Activated CD4-positive, alpha-beta T cell treated with anti-CD3 and anti-CD28 coated beads for 1 hour (primary cell): ENCODE measurements at places on chromosomes 16 and 17.

DNA sequence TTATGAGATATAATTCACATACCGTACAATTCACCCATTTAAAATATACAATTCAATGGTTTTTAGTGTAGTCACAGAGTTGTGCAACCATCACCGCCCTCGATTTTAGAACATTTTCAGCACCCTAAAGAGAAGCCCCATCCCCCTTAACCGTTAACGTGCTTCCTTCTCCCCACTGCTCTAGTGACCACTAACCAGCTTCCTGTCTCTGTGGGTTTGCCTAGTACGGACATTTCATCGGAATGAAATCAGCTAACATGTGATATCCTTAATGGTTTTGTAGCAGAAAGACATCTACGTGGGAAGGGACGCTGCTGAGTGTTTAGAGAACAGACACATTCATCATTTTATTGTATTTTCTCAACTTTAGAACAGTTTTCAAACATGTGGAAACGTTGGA lies 80.8 kb upstream of the HSBP1 start:
- DNase-seq: no peak

GRCh38 chr17:3626831-3627768 lies 8.9 kb downstream of the SHPK start:
- DNase-seq: no peak

DNA sequence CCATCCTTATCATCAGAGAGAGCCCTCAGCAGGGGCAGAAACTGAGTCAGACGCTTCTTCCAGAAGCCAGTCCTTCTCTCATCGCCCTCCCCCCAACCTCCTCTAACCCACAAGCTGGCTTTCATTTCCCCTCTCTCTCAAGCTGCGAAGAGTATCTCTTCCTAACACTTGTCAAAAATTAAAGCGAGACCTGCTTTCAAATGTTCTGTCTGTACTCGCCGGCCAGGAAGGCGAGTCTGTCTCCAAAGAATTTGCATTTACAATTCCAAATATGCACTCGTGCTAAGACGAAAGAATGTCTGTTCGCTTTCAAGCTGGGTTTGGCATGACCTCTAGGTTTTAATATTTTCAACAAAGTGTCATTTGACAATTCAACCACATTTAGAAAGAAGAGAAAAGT lies 140.4 kb downstream of the RGS9 start:
- DNase-seq: no peak

GRCh38 chr16:360698-361336 lies 8.3 kb upstream of the AXIN1 start:
- DNase-seq: no peak

DNA sequence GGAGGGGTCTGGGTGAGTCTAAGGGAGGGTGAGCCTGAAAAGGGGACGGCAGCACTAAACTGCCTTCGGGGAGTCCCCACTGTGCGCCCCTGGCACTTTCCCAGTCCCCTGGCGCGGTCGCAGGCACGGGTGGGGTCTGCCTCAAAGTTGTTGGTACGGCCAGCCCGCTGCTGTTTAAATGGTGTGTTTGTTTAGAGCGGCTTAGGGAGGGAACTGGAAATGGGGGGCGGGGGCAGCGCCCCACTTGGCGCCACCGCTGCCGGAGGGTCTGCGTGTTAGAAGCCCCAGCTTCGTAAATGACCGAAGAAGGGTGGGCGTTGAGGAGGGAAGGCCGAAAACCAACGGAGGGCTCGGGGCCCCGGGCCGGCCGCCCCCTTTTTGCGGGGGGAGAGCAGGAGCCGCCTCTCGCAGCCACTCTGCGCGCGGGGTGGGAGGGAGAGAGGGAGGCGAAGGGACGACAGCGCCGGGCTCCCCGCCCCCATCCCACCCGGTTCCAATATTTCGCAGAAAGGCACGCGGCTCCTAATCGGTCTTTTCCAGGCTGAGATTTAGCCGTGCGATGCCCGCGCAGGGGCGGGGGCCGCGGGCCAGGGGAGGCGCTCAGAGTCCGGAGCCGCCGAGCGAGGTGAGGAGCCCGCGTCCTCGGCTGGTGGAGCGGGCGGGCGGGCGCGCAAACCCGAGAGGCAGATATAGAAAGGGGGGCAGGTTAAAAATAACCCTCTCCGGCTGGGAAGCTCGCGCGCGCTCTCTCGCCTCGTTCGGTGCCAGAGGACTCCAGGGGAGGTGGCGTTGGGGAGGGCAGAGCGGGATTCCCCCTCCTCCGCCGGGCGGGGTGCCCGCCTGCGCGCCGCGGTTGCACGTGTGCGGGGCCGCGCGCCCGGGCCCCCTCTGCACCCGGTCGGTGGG lies 54.9 kb downstream of the SREBF1 start:
- no peak for DNase-seq

DNA sequence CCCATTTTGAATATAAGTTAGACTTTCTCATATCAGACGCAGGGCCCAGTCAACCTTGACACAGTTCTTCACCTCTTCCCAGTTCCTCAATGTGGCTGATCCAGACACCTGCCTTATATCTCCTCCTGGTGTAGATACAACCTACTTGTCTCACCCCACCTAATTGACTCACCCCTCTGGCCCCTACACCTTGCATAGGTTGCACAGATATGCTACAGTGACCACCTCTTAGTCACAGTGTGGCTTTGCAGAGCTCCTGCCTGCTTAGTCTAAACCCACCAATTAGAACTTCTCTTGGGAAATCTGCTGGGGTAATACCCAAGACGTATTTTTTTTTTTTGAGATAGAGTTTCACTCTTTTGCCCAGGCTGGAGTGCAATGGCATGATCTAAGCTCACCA lies 16.8 kb downstream of the CHP2 start:
- DNase-seq: no peak

GRCh38 chr17:35002876-35003551 lies 22.7 kb downstream of the LIG3 start:
- no peak for DNase-seq

GRCh38 chr16:10539236-10539635 lies 41.2 kb downstream of the EMP2 start:
- no peak for DNase-seq

DNA sequence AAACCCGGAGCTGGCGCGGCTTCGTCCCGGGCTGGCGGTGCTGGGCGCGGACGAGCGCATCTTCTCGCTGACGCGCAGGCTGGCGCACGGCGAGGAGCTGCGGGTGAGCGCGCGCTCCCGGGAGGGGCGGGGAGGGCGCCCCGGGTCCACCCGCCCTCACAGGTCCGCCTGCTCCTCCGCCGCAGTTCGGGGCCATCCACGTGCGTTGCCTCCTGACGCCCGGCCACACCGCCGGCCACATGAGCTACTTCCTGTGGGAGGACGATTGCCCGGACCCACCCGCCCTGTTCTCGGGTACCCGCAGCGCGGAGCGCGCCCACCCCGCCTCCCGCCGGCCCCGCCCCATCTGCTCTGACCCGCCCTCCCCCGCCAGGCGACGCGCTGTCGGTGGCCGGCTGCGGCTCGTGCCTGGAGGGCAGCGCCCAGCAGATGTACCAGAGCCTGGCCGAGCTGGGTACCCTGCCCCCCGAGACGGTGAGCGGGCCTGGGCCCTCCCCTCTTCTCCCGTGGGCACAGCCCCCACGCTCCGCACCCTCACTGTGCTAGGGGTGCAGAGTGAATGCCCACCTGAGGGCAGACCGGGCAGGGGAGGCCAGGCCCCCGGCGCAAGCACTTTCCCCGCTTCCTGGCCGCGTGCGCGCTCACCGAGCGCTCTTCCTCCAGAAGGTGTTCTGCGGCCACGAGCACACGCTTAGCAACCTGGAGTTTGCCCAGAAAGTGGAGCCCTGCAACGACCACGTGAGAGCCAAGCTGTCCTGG lies 1.4 kb downstream of the HAGHL start:
- peak; percentile 40 for DNase-seq
